ENCODE measurements at places on chromosomes 7 and 10. TPM values are rescaled to one million over a fixed set of nuclear protein-coding genes. Genes with fewer than 3 reads are reported as not detected.

DNA sequence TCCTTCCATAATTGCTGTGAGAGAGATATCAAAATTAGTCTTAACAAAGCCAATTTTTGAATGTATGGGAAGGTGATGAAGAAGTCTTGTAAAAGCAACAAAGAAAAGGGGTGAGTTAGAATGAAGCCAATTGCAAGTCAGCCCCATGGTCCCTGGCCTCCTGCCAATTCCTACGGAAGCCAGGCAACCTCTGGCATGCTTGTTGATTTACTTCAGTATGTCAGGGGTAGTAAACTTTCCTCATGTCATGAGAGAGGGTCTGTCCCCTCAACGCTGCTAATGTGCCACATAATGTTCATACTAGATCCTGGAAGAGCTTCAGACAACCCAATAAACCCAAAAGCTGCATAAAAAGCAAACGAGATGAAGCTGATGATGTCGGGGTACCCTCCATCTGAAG lies 159.1 kb upstream of the YAE1 start:
- no peak for DNase-seq

GRCh38 chr10:97089209-97089870 lies 96.4 kb downstream of the SLIT1 start:
- DNase-seq, result no peak

DNA sequence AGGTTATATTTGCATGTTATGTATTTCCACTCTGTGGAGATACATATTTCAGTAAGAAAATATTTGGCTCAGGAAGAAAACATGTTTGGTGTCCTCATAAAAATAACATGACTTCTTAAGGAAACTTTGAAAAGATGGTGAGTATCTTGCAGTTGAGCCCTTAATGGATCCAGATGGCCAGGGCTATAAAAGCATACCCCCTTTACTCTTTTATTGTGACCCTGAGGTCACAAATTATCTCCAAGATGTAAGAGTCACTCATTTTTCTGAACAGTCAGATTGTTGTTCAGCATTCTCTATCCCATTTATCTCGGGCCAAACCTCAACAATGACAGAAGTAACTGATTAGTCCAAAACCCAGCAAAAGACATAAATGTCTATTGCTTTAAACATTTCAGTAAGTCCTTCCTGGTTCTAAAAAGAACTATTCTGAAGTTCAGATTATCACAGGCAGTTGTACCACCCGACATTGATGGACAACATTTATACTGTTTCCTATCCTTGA lies 539.4 kb downstream of the PARD3 start:
- no peak for DNase-seq

DNA sequence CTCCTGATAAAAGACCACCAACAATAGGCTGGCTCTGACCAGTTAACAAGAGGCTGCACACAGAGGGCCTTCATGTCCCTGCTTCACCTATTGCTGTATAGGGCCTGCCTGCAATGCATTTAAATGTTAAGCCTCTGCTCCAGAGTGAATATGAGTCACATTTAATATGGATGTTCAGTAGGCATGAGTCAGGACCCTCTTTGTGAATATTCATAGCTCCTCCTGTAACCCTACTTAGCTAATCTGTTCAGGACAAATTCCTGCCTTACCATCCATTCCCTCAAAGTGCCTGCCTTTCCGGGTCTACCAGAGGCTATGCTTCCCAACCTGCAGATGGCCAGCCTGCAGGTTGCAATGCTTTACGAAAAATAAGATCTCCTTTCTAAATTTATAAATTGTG lies 32.5 kb downstream of the ARHGAP22 start:
- DNase-seq, result no peak

- no peak for DNase-seq
Measured at GRCh38 chr10:132708936-132709335, 77.0 kb downstream of the NKX6-2 start.

DNA sequence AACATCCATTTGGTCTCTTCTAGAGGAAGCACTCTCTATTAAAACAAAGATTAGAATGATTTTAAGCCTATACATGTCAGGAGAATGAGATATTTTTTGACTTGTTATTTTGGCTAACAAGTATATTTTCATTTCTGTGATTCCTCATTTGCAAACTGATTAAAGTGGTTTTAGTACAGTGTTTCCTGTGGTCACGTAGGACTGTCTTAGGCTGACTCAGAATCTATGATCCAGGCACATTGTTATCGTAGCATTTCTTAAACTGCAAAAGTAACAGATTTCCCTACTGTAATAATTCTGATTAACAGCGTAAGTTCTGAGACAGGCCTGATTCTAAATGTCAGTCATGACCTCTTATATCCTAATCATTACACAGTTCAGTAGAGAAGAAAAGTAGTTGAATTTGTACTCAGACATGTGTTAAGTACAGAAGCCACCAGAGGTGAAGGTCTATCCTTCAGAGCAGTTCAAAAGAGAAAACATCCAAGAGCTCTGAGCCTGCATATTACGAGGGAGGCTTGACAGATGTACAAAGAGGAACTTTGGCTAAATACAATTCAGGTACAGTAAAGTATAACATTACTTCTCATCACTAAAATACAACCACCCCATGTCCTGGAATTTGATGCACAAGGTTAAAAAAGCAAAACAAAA lies 124.1 kb upstream of the TEX47 start:
- DNase-seq, result no peak

DNA sequence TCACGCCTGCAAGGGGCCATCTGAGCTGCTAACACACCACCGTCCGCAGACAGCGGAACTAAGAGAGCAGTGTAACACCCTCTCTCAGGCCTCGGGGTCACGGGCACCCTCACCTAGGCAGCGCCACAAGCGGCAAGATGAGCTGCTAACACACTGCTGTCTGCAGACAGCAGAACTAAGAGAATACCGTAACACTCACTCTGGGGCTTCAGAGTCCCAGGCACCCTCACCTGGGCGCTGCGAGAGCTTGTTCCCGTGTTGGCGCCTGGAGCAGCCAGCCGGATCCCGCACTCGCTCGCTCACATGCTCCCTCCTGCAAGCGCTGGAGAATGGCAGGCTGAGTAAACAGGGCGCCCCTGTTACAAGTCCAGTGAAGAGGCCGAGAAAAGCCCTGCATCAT lies 160.2 kb downstream of the SRPK2 start:
- DNase-seq, result no peak

DNA sequence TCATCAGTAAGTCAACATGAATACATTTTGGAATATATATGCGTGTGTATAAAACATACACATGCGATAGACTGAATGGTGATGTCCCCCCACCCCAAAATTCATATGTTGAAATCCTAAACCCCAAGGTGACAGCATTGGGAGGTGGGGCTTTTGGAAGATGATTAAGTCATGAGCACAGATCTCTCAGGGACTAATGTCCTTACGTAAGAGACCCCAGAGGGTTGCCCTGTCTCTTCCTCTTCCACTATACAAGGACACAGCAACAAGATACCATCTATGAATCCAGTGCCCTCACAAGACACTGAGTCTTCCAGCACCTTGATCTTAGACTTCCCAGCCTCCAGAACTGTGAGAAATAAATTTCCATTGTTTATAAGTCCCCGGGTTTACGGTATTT lies 22.5 kb downstream of the DRGX start:
- no peak for DNase-seq

- no peak for DNase-seq
Measured at GRCh38 chr10:43225787-43226153, 41.1 kb downstream of the RASGEF1A start.

DNA sequence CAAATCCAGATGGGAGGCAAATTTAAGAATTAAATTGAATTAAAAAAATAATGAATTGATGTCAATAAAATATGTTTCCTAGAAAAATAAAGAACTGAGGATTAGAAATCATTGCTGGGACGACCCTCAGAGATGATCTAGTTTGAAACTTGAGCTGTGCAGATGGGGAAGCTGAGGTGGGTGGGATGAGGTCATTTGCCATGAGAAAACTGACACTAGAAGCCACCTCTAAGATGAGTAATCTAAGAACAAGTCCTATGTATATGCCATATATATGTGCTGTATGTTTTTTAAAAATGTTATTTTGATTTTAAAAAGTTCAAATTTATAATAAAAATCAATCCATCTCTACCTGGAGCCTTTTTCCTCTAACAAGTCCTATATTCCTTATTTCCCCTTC lies 135.7 kb downstream of the RSU1 start:
- no peak for DNase-seq

DNA sequence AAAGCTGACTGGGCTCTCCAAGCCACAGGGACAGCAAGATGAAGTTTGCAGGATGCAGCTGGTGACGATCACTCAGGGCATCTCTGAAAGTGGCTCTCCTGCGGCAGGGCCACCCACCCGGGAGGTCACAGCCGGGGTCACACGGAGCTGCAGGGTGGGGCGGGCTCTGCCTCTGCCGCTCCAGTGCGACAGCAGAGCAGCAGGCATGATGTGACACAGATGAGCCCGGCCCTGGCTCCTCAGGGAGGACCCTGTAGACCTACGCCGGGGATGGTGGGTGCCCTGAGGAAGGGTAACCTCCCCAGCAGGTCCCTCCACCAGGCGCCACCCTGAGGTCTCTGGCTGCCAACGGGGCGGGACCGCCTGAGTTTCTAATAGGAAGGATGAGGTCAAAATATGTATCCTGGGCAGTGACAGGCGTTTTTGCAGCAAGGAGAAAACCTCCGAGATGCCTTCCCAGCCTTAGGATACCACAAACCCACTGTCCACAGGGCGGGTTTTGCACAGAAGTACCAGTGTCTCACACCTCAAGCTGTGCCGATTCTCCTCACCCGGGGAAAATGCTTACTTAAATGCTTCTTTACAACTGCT lies 114.8 kb upstream of the DIP2C start:
- DNase-seq, result no peak

DNA sequence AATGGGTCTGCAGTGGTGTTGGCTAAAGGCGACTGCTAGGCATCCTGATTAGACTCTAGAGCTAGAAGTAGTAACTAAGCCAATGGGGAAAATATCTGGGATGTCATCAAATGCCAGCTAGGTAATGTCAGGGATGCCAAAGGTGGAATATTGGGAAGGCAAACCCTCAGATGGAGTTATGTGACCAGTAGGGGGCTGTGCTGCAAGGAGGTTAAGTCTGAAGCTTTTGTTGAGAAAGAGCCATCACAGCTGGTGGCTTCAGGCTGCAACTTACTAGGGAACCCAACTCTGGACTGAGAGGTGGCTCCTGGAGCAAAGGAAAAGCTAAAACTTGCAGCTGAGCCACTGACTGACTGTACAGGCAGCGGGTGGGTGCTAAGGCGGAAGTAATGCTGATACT lies 576.9 kb upstream of the GHITM start:
- DNase-seq, result no peak

- DNase-seq, result no peak
Measured at GRCh38 chr10:50679149-50679548, 55.4 kb upstream of the SGMS1 start.

- DNase-seq, result no peak
Measured at GRCh38 chr7:147556317-147556716, 1034.2 kb upstream of the C7orf33 start.

GRCh38 chr7:105805447-105806019 lies 70.9 kb downstream of the ATXN7L1 start:
- no peak for DNase-seq

DNA sequence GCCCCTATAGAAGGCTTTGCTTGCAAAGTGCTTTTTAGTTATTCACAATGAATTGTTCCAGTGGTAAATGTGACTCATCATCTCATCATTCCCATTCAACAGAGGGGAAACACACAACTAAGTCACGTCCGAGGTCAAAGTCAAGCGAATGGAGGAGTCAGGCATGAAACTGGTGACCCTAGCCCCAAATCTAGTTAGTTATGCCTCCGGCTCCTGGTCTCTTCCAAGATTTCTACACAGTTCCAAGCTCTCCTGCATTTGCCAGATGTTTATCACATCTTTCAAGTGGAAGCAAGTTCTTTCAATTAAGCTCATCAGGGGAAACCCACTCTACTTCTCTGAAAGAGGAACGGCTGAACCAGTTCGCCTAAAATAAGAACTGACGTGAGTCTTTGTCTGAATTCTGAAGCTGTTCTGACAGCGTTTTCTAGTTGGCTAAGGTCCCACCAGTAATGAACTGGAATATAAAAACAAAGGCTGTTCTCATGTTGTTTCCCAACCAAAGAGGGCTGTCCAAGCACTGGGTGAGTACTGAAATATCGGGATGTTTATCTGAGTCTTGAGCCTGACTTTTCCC lies 140.9 kb upstream of the NRBF2 start:
- DNase-seq, result peak; percentile 15

DNA sequence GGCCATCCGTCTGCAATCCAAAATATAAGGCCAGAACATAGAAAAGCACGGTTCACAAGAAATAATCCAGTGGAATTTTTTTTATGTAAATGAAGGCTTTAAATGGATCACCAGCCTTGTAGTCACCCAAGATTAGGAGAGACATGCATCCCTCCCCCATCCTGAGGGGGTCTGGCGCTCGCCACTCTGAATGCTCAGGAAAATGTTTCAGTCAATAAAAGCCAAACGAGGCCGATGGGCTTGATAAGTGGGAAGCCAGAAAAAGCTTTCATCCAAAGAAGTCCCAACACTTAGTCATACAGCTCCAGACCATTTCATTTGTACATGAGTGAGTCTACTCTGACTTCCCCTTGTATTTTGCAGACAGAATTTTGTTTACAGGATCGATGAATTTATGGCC lies 631.8 kb downstream of the GRID1 start:
- no peak for DNase-seq

GRCh38 chr7:81014266-81014665 lies 95.4 kb upstream of the SEMA3C start:
- no peak for DNase-seq

Gene OPN1SW
- total RNA-seq, result not detected

Gene SMKR1
- 0.25 TPM for total RNA-seq

Gene GRM3
- total RNA-seq, result not detected

Gene PDE6C
- total RNA-seq, result not detected

Gene DKK1
- 31.2 TPM for total RNA-seq

Gene BAMBI
- 51.3 TPM for total RNA-seq

Gene GGCT
- 127 TPM for total RNA-seq

Gene TUBAL3
- total RNA-seq, result not detected
